ENCODE measurements at places on chromosomes 7 and 10.

GRCh38 chr10:92690915-92691590 lies 1.3 kb downstream of the HHEX start:
- DNase-seq: no peak

DNA sequence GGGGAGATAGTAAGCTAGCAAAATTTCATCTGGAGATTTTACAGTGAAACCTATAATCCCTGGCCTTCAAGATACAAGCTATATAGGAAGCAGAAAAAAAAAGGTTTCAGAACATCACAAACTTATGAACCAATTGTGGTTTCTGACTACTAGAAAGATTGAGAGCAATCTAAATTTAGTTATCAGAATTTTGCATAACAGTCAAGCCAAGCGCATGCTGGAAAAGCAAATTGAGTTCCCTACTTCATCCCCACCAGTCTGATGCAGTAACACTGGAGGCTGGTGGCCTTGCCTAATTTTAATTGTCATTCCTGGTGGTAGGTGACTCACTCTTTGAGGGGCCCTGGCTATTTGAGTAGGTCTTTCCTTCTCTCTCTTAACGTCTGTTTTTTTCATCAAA lies 46.3 kb upstream of the ELMO1 start:
- no peak for DNase-seq

- DNase-seq: peak; percentile 58
Measured at GRCh38 chr10:11551916-11552602, 59.4 kb downstream of the USP6NL start.

- peak; percentile 14 for DNase-seq
Measured at GRCh38 chr10:131911451-131911850, 10.6 kb downstream of the PPP2R2D start.

GRCh38 chr7:85570898-85571297 lies 384.0 kb upstream of the SEMA3D start:
- no peak for DNase-seq

DNA sequence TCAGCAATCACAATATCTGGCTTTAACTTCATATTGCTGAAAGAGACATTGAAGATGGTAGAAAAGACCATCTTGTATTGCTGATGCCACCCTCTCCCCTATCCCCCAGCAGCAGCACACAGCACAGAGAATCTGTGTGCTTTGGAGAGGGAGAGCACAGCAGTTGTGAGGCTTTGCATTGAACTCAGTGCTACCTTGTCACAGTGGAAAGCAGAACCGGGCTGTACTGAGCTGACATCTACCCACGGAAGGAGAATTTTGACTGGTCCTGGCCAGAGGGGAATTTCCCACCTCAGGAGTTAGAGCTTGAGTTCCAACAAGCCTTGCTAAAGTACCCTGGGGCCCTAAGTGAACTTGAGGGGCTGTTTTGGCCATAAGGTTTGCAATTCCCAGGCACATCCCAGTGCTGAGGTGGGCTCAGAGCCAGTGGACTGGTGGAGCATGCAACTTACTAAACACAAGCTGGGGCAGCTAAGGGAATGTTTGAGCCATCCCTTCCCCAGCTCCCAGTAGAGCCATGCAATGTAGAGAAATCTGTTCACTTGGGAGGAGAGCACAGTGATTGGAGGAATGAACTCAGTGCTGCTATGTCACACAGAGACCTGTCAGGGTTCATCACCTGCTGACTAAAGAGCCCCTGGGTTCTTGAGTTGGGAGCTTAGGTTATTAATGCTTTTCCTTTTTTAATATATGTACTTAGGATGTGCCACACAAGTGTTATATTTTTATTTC lies 62.1 kb downstream of the OR13A1 start:
- no peak for DNase-seq

DNA sequence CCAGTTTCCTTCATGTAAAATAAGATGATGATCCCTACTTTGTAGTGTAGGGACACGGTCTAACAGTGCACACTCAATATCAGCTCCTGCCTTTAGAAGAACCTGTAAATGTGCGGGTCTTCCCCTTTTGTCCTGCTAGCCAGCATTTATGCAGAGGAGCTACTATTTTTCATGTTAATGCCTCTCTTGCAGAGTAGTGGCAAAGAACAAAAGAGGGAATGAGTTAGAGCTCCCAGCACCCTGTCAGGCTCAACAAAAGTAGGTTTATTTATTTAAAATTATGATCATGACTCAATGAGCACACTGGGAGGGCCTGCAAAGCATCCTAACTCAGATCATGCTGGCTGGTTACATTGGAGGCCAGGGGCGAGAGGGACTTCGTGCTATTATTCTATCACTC lies 414.5 kb upstream of the COBL start:
- DNase-seq: no peak

GRCh38 chr10:34885898-34886297 lies 70.8 kb upstream of the PARD3 start:
- no peak for DNase-seq

GRCh38 chr7:28135315-28135714 lies 45.3 kb downstream of the JAZF1 start:
- DNase-seq: no peak

DNA sequence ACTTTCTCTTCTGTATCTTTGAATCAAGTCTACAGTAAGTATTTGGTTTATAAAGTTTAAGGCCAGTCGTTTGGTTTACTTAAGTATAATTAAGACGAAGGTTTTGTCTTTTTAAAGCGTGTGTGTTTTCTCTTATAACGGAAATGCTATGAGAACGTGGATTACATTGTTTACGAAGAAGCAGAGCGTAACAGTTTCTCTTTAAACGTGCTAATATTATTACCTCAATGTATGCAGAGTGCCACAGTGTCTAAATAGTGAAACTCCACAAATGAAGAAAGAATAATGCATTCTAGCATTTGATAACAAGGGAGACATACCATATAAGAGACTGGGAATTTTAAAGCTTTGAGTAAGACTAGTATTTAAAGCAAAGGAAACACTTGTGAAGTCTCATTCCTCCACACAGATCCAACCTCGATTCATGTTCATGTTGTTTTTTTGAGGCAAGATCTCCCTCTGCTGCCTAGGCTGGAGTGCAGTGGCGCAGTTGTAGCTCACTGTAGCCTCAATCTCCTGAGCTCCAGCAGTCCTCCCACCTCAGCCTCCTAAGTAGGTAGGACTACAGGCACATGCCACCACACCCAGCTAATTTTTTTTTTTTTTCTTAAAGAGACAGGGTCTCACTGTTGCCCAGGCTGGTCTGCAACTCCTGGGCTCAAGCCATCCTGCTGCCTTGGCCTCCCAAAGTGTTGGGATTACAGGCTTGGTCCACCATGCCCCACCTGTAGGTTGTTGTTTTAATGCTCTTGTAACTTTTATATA lies 75.1 kb downstream of the ANKRD61 start:
- DNase-seq: peak; percentile 54

GRCh38 chr7:132417103-132417906 lies 159.0 kb downstream of the PLXNA4 start:
- DNase-seq: no peak

DNA sequence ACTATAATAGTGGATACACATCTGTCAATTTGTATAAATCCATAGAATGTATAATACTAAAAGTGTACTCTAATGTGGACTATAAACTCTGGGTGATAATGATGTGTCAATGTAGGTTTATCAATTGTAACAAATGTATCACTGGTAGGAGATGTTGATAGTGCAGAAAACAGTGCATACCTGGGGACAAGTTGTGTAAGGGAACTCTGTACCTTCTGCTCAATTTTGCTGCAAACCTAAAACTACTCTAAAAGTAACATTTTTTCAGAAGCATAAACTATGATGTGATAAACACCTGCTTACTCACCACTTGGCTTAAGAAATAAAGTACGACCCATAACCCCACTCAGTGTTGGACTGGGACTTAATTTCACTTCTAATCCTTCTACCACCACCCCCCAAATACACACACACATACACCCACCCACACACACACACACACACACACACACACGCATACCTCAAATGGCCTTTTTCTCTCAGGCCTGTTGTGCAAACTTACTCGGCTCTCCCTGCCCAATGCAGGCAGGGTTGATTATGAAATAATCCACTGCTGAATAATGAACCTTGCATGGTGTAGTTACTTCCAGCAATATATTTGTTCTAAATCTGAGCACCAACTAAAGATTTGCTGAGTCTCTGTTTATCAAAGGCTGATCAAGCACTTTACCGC lies 154.1 kb upstream of the KMT2E start:
- DNase-seq: no peak

GRCh38 chr7:8175929-8176369 lies 86.0 kb downstream of the ICA1 start:
- DNase-seq: no peak

GRCh38 chr10:115854740-115855435 lies 418.1 kb downstream of the GFRA1 start:
- DNase-seq: no peak

GRCh38 chr10:70666960-70667798 lies 5.1 kb upstream of the ADAMTS14 start:
- peak; percentile 62 for DNase-seq

DNA sequence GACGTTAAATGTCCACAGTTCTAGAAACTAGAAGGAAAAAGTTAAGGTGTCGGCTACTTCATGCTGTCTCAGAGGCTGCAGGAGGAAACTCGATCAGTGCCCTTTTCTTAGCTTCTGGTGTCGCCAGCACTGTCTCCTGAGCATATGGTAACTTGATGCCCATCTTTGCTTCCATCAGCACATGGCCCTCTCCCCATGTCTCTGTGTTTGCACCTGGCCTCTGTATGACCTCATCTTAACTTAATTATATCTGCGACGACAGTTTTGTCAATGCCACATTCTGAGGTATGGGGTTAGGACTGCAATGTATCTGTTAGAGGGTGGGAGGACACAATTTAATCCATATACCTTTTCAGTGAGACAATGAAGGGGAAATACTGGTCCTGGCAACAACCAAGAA lies 449.9 kb downstream of the POM121L12 start:
- DNase-seq: peak; percentile 31

Measured in myocyte (in vitro differentiated cells).